Cardiac muscle cell (in vitro differentiated cells and primary cell): ENCODE measurements at places on chromosomes 6 and 20. TPM values are rescaled to one million over a fixed set of nuclear protein-coding genes. Genes with fewer than 3 reads are reported as not detected.

DLK2 gene
- 4.4 and 5.2 TPM in 2 replicates for total RNA-seq

ZBTB46 gene
- 43.1 and 53.4 TPM in 2 replicates for total RNA-seq

TMEM244 gene
- not detected in 2 replicates for total RNA-seq

SLC35D3 gene
- total RNA-seq: 0.74 and 2.4 TPM in 2 replicates

HRH3 gene
- total RNA-seq: not detected in 2 replicates

FAM184A gene
- 4.2 and 13.7 TPM in 2 replicates for total RNA-seq

CTAGE9 gene
- not detected in 2 replicates for total RNA-seq

GRCh38 chr20:38987777-38988176 is 25.6 kb downstream of the DHX35 start:
- DNase-seq: no peak

DNA sequence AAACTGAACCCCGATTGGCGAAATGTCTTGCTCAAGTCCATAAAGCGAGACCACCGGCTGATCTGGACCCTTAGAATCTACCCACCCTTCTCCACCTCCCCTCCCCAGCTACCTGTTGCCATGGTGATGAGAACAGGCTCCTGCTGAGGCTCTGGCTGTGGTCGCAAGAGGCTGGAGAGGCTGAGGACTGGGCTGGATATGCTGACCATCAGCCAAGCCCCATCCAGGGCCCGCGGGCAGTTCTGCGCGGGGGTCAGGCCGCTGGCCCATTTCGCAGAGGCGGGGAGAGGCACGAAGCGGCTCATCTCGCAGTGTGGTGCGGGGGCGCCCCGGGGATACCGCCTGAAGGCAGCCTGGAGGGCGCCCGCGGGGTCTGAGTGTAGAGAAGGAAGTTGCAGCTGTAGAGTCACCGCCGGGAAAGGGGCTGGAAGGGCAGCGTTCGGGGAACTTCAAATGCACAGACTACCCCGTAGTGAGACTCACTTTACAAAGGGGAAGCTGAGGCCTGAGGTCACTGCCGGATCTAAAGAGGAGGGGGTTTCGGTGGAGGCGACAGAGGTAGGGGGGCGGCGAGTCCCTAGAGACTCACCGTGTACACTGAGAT is 671 bp downstream of the TAPBP start:
- DNase-seq: no peak

- DNase-seq: no peak
Observed at GRCh38 chr20:48538856-48539255, 288.9 kb downstream of the PREX1 start.

GRCh38 chr20:2610941-2611720 is 41.3 kb upstream of the NOP56 start:
- no peak for DNase-seq

GRCh38 chr20:24111858-24112257 is 123.3 kb upstream of the GGTLC1 start:
- DNase-seq: no peak

GRCh38 chr6:169291646-169292337 is 38.1 kb upstream of the THBS2 start:
- DNase-seq: no peak

DNA sequence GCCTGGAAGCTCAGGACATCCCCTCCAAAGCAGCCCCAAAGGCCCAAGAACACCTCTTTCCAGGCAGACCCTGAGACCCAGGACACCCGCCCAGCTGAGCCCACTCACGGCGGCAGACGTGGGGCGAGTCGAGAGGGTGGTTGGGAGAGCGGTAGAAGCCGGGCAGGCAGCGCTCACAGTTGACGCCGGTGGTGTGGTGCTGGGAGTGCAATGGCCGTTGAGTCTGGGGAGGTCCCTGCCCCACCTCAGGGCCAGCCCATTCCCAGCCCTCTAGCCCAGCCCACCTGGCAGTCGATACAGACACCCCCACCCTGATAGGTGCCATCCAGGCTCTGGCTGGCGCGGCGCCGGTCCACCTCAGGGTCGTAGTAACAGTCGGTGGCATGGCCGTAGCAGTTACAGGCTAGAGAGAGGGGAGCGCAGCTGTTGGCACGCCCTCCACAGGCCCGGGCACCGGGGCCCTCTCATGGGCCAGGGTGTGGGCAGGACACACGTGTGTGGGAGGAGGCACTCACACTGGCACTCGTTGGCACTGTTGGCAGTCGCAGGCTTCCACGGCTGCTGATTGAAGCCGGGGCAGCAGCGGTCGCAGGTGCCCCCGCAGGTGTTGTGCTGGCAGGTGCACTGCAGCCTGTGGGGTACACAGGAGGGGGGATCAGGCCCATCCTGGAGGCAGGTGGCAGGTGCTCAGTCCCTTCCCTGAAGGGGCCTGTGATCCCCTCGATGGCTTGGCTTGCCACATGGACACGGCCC is 20.5 kb downstream of the LAMA5 start:
- no peak for DNase-seq

DNA sequence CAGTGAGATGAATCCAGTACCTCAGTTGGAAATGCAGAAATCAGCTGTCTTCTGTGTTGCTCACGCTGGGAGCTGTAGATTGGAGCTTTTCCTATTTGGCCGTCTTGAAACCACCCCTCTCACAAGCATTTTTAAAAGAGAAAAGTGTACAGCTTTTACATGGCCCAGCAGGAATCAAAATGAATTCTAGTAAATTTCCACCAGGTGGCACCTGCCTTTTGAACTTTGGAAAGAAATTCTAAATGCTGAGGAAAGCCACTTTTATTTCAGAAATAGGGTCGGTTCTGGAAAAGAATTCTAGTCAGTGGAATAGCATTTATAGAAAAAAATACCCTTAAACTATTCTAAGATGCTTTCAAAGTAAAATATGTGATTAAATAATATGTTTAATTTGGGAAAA is 647.8 kb downstream of the CD109 start:
- no peak for DNase-seq

GRCh38 chr6:52552278-52552643 is 24.6 kb downstream of the TRAM2 start:
- DNase-seq: no peak

GRCh38 chr6:21263531-21264287 is 329.8 kb upstream of the SOX4 start:
- DNase-seq: no peak

- DNase-seq: no peak
Observed at GRCh38 chr6:151440930-151441329, 11.0 kb downstream of the RMND1 start.

DNA sequence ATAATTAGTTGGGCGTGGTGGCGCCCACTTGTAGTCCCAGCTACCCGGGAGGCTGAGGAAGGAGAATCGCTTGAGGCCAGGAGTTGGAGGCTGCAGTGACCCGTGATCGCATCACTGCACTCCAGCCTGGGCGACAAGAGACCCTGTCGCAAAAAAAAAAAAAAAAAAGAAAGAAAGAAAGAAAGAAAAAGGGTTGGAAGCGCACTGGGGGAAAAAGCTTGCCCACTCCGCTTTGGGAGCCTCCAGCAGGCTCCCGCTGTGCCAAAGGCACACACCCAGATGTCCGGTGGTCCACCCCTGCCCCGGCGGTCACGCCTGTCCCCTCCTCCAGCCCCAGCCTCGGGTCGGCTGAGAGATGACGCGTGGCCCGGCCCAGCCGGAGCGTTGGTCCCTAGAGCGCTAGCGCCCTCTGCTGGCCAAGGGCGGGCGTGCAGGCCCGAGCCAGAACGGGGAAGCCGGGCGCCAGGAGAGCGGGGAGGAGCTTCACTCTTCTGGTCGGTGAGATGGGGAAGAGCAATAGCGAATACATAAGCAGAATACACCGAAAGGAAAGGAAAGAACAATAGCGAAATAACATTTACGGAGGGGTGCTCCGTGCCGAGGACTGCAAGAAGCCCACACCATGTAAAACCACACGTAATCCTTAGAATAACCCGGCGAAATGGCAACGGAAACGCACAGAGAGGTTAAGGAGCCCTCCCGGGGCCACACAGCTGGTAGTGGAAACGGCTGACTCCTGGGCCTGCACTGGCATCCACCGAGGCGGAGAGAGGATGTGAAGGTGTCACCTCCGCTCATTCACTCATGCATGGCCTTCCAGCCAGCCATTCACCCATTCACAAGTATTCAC is 41.7 kb downstream of the UBE2V1 start:
- peak; percentile 85 for DNase-seq

DNA sequence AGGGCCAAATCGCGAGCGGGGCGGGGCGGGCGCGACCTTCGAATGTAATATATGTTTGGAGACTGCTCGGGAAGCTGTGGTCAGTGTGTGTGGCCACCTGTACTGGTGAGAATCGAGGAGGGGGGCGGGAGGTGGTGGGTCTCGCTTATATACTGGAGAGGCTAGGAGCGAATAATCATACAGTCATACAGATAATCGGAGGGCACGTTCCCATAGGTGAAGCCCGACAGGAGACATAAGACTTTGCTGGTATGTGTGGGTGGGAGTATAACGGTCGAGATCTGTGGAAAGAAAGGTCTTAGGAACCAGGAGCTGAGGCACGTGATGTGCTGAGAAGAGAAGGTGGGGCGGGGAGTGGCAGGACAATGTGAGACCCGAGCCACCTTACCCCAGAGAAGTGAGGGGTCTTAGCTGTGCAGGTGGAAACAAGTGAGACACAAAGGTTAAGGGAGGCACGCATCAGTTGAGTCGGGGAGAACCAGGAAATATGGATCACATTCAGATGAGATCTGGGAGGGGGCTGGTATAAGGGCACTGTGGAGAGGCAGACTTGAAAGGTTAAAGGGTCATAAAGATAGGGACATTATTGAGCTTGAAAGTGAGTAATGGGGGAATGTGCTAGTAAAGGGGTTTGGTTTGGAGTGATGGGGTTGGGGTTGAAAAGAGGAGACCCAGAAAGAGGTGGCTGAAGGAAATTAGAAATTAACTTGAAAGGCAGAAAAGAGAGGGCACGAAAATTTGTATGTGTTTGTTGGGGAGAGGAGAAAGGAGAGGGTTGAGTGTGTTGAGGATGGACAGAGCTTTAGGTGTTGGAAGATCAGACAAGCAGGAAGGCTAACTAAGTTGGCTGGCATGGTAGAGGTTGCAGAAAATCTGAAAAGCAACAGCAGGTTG is 589 bp downstream of the RNF5 start:
- DNase-seq: peak; percentile 20

DNA sequence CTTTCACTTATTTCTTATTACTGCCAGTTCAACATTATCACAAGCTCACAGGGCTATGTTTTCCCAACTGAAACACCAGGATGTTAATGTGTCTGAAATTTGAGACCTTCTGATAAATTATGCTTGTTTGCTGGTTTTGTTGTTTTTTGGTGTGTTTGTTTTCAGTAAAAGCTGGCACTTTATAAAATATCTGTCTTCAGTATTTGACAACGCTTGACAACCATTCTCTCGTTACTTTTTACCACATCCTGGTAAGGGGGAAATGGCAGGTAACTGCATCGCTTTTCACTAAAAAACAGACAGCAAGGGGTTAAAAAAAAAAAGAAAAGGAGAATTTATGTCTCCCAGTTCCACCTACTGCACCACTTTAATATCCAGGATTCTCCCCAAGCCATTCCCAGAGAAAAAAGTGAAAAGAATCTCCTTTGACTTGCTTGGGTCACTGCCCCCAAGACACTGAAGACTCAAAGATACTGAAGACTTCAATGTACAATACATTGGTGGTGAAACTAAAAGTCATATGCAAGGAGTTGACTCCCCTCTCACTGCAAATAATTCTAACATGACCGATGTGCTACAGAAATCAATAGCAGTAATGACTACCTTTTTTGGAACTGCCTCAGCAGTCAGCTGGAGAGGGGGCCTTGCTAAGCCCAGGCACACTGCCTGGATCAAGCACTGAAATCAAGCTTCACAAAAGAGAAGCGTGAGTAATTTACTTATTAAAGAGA is 88.9 kb downstream of the HIVEP2 start:
- no peak for DNase-seq

- no peak for DNase-seq
Observed at GRCh38 chr6:31053873-31054272, 43.6 kb downstream of the MUC22 start.

DNA sequence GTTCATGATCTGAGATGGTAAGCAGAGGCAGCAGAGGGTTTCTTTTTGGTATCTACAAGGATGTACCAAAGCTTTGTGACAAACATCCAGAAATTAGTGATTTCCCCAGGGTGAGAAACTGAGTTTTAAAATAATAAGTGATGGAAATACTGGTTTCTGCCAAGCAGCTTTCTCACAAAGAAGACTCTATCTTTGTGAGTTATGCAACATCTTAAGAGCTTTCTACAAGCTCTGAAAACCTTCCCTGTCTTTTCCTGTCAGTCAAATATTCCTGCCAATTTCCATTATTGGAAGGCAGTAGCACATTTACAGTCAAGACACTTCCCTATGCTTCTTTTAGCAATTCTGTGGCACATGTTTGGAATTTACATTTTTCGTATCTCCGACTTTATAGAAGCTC is 264.7 kb upstream of the SPTLC3 start:
- DNase-seq: no peak

DNA sequence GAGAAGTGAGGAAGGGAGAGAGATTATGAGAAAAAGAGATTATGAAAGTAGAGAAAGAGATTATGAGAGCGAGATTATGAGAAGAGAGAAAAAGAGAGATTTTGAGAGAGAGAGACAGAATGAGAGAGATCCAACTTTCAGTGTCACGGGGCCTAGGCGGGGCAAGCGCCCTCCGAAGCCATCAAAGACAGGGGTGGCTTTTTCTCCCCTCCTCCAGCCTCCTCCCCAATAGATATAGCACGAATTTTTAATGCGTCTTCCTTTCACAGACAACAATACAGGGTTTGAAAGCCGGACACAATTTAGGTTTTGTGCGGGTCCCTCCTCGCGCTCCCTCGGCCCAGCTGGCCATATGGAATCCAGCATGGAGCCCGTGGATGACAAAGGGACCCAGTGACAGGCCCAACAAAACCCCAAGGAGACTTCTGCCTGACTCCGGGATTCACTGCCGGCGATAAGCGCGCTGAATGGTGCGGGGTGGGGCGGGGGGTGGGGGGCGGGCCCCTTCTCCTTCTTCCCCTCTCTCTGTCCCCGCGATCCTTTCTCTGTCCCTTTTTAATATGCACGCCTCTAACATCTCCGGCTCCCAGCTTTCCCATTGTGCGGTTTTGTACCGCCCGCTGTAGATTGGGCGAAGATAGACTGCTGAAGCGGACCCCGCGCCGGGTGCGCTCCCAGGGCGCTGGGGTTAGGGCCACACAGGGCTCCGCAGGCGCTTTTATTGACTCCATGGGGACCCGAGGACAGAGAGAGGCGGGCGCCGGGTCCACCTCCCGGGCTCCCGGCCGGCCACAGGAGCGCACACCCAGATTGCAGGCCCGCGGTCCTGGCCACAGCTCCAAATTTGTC is 5.4 kb downstream of the NKX2-2 start:
- no peak for DNase-seq

DNA sequence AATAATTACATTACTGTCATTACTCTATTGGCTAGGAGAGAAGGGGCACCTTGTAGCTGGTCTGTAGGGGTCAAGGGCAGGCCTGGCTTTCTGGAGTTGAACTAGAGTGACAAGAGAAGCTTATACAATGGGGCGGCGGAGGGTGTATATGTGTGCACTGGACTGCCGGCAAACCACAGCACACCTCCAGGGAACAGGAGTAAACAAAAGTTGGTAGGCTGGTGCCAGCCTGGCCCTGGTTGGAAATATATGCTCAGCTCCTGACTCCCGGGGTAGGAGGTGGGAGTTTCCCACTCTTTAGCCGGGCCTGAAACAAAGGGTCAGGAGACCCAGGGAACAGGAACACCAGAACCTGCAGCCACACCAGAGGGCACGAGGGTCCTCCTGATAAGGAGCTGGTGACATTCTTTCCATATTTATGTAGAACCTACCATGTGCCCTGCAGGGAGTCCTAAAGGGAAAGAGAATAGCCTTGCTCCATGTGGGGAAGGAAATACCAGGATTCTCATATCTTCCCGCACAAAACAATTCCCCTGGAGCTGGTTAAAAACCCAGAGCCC is 5.1 kb downstream of the C6orf132 start:
- no peak for DNase-seq

- DNase-seq: no peak
Observed at GRCh38 chr20:59333260-59333845, 32.9 kb downstream of the EDN3 start.

GRCh38 chr6:147467428-147467827 is 41.1 kb upstream of the SAMD5 start:
- no peak for DNase-seq
